ENCODE measurements at places on chromosomes 16 and 17.
A peak's percentile ranks its signal among the peaks of the same experiment; 100 is the strongest.

GRCh38 chr16:74942977-74943918 is 41.7 kb downstream of the WDR59 start:
- no peak for DNase-seq

DNA sequence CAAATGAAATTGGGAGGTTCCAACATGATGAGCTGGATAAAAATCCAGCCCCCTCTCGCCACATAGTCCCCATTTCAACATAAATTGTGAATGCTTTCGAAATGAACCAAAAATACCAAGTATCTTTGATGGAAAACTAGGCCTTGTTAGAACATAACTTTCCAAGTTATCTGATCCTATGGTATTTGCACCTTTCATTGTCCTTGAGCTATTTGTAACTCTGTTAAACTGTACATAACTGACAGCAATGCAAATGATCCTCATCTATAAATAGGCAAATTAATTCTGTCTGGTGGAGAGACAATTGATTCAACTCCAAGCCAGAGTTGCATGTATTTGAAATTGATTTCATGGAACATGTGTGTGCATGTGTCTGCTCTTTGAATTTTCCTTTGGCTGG is 18.2 kb downstream of the CMTM4 start:
- DNase-seq = no peak

DNA sequence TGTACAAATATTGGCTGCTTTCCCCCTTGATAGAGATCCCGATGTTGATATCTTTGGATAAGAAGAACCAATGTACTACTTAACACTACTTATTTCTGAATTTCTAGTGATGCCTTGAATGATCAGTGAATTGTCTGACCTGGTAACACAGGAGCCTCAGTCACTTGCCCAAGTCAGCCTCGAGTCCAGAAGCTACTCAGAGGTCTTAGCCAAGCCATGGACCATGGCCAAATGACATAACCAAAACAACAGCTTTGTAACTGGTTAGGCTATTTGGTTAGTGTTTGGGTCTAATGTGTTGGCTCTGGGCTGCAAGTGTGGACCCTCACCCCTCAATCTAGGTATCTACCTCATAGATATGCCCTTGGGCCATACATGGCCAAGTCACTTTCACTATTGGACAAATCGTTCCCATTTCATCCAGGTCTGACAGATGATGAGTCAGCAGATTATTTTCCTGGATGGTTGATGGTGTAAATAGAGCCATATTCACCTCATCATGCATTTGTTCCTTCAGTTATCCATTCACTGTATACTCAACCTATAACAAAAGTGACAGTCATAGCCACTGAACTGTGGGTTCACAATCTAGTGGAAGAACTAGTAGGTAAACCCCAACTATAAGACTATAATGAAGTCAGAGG is 3.5 kb downstream of the RBFOX1 start:
- DNase-seq = no peak

- no peak for DNase-seq
These were observed 30.5 kb upstream of the JPH3 start for GRCh38 chr16:87571868-87572244.

DNA sequence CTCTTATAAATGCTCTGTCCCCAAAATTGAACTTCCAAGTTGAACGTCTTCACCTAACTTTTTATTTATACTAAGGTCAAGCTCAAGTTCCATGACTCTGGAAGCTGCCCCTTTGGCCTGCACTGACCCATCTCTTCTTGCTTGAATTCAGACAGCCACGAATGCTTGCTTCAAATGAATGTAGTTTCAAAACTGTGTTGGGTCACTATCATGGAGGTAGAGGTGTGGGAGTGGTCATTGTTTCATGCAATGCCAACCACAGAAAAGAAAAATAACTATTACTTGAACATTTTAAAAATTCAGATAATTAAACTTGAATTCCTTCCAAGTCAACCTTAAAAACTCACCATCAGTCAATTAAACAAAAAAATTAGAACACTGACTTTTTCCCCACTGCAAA is 2.5 kb downstream of the ITFG1 start:
- DNase-seq = no peak

DNA sequence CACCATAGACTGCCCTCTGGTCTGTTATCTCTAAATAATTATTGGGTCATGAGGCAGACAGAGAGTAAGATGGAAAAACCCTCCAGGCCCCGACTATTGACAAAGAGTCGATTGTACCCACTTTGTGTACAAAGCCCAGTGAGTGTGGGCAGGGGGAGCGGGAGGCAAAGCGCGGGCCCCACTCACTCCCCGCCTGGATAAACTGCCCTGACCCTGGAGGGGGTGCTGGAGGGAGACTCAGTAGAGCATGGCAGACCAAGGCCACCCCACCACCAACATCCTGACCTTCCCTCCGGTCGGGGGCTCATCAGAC is 11.2 kb upstream of the CPSF4L start:
- no peak for DNase-seq

DNA sequence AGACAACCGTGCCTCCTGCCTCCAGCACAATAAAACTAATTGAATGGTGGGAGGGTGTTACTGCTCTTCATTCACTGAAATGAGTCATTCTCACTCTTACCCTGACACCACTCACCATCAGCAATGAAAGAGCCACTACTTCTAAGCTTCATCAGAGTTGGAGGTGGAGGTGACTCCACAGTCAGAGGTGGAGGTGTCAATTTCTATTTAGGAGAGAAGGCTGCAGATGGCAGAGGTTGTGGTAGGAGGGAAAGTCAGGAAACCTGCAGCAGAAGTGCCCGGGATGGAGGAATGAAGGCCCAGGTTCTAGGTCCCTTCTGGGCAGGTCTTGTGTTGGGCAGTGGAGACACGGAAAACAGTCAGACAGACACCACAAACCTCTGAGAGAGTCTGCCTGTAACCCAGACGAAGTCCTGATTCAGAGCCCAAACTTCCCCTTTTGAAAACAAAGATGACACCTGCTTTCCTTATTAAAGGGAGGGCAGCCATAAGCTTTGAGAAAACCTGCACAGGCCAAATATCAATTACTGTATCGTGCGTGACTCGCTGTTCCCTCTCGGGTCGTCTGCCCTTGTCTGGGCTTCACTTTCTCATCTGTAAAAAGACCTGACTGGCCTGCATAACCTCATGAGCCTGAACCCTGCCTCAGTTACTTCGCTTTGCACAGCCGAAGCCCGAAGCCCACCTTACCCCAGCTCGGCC is 668 bp downstream of the ATPAF2 start:
- DNase-seq = no peak

GRCh38 chr17:9865586-9865985 is 39.5 kb downstream of the RCVRN start:
- DNase-seq = no peak

DNA sequence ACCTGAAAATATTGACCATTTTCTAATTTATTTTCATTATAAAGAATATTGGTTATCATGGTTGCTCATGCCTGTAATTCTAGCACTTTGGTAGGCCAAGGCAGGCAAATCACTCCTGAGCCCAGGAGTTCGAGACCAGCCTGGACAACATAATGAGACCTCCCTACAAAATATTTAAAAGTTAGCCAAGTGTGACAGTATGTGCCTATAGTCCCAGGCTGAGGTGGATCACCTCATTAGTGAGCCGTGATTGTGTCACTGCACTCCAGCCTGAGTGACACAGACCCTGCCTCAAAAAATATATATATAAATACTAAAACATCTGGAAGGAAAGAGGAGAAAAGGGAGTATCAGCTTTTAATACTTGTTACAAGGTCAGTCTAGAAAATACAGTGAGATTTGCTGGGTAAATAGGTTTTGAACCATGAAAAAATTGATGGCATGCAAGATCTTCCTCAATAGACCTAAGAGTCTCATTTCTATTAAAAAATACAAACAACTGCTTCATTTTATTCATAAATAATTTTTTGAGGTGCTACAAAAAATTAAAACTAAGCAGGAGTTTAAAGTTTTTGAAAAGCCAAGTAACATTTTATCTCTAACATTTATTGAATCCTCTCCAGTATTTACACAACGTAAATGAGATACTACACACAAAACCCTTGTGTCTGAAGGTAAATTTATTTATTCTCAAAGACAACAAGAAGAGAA is 47.7 kb downstream of the TUBD1 start:
- DNase-seq = no peak

DNA sequence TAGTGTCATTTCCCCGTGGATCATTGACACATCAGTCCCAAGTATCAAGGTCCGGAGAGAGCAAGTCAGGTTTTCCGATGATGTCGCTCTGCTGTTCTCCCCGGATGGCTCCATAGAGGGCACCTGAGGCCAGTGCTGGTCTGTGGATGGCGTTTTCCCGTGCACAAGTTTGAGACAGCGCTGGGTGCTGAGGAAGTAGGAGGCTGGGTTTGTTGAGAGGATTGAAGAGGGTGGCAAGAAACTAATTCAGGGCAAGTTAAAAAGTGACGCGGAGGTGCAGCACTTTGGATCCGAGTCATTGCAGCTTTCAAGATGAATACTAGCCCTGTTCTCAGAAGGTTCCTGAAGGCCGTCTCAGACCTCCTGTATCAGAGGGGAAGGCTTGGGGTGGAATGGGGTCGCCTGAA is 7.7 kb downstream of the NUBP1 start:
- DNase-seq = no peak

DNA sequence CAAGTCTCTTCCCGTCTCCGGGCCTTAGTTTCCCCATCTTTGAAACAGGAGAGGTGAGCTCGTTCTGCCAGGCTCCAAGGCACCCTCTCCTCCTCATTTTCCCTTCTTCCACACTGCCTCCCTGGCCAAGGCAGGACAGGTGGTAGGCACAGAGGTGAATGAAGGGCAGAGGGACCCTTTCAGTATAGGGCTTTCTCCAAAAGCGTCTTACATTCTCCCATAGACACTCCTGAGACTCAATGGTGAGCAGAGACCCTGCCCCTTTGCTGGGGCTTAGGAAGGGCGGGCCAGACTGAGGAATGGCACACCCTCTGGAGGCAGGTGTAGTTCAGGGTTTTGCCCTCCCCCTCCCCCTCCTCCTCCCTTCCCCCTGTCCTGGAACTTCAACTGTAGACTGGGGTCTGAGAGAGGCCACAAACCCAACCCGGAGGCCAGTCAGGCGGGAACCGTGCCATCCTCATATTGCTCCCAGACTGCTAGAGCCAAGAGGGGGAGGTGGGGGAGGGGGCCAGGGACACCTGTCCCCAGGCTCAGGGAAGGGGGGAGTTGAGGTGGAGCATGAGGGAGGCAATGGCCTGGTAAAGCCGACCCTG is 1.9 kb downstream of the PLEKHH3 start:
- no peak for DNase-seq

DNA sequence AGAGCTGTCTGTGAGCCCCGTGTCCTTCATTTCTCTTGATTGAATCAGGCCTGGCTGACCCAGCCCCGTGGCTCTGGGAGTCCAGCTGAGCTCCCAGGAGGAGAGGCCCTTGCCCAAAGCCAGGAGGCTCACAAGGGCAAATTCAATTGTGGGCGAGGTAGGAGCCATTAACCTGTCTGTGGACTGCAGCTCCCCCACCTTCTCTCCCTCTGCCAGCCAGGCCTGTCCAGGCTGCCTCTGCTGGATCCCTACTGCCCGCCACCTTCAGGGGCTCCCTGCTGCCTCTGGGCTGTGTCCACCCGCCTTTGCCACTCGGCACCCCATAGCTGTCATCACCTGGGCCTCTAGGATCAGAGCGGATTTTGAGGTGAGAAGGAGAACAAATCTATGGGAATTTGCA is 61.9 kb downstream of the RTN4RL1 start:
- no peak for DNase-seq

GRCh38 chr17:9179602-9180001 is 158.3 kb downstream of the NTN1 start:
- no peak for DNase-seq

DNA sequence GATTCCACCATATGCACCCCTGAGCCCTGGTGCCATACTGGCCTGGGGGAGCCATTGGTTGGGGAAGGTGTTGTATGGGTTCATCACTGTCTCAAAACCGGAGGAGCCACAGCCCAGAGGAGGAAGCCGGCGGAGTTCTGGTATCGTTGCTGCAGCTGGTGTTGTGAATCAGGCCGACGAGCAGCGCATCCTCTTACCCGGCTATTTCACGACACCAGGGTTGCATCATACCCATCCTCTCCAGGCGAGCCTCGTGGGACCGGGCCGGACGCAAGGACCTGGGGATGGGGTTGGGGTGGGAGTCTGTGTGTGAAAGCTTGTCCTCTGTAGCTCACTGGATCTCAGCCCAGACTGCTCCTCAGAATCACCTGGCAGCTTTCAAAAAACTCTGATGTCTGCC is 6.6 kb upstream of the SLC12A3 start:
- no peak for DNase-seq

GRCh38 chr17:28900986-28901726 is 1.7 kb downstream of the DHRS13 start:
- DNase-seq = no peak

GRCh38 chr17:73410586-73411312 is 98.9 kb upstream of the CDC42EP4 start:
- no peak for DNase-seq

GRCh38 chr17:73311781-73312641 is at the start of gene CDC42EP4:
TSS of gene CDC42EP4 (minus strand) at chr17:73312001. CDS start at chr17:73286500, 25,501 bp downstream.
- DNase-seq = peak; percentile 70

- no peak for DNase-seq
These were observed 14.2 kb downstream of the C16orf90 start for GRCh38 chr16:3480901-3481695.

- no peak for DNase-seq
These were observed 74.0 kb downstream of the N4BP1 start for GRCh38 chr16:48535831-48536613.

GRCh38 chr16:51382940-51383339 is 231.9 kb upstream of the SALL1 start:
- no peak for DNase-seq

DNA sequence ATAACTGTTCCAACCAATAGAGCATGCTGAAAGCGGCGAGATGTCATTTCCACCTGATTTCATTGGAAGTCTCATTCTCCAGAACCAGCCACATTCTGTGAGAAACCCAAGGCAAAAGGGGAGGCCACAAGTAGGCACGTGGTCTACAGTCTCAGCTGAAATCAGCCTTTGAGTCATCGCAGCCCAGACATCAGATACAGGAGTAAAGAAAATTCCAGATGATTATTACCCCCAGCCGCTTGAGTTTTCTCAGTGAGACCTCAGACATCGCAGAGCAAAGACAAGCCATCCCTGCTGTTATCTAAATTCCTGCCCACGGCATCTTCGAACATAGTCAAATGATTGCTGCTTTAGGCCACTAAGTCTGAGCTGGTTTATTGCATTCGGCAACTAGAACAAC is 23.1 kb downstream of the STAT3 start:
- DNase-seq = no peak

GRCh38 chr16:68696514-68696913 is 40.6 kb upstream of the CDH1 start:
- no peak for DNase-seq

- DNase-seq = no peak
These were observed 582.1 kb downstream of the RBFOX1 start for GRCh38 chr16:7914748-7915147.

- no peak for DNase-seq
These were observed 214.5 kb upstream of the CIBAR2 start for GRCh38 chr16:85326794-85327181.
